Natural killer cell (primary cell): ENCODE measurements at places on chromosomes 3 and 15. TPM values are rescaled to one million over a fixed set of nuclear protein-coding genes. Genes with fewer than 3 reads are reported as not detected.

DNA sequence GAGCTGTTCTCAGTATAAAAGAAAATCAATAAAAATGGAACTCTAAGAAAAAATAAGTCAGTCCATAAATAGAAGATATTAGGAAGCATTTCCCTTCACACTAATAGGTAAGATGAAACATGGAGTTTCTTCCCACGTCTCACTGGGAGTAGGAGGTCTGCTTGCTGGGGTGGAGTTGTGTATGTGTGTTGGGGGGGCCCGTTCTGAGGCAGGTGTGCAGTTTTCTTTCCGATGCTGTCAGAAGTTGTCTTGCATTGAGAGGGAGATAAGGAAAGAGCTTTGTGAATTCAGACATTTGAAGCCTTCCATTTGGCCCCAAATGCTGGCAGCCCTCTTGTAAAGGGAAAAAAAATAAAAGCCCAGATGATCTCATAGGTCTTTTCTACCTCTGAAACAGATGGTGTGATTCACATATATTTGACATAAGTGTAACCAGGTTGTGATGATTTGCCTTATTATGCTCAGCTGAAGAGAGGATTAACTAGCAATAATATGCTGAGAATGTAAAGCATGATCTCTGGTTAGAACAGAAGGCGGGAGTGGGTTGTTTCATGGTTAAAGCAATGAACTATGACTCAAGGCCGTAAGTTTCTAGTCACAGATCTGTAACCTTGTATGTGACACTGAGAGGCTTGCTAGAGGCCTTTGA is 8.8 kb downstream of the RASGRP1 start:
- no peak for DNase-seq

- DNase-seq, result no peak
Observed at GRCh38 chr15:66670175-66670574, 31.9 kb upstream of the SMAD6 start.

- DNase-seq, result no peak
Observed at GRCh38 chr15:101192081-101192480, 59.8 kb downstream of the CHSY1 start.

DNA sequence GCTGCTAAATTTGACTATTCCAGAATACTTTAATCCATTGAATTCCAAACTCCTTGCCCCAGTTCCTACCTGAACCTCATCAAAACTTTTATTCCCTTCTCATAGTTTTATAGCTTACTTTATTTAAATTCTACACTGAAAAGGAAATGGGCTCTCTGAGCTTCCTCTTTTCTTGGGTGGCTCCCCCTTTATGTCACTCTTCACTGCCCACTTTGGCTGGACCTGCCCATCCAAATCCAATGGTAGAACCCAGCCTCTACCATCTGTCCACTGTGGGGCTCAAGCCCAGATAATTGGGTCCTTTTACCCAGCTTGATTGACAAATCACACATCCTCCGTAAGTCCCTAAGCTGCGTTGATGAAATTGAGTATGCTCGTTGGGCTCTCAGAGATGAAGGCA is 216.5 kb downstream of the BBX start:
- no peak for DNase-seq

- no peak for DNase-seq
Observed at GRCh38 chr3:78096488-78097255, 1056.8 kb downstream of the ROBO2 start.

DNA sequence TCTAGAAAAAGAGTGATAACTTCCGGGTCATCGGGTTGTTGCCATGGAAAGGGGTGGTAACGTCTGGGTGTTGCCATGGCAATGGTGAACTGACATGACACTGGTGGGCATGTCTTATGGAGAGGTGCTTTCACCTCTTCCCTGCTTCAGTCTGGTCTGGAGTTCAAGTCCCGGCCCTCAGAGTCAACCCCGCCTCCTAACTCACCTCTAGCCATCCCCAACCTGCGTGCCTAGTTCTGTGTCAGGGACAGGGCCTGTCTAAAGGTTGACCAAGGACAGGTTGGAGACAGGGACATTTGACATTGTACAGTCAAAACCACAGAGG is 96.0 kb downstream of the LSM3 start:
- no peak for DNase-seq

GRCh38 chr3:182393830-182394367 is 399.4 kb upstream of the ATP11B start:
- no peak for DNase-seq

DNA sequence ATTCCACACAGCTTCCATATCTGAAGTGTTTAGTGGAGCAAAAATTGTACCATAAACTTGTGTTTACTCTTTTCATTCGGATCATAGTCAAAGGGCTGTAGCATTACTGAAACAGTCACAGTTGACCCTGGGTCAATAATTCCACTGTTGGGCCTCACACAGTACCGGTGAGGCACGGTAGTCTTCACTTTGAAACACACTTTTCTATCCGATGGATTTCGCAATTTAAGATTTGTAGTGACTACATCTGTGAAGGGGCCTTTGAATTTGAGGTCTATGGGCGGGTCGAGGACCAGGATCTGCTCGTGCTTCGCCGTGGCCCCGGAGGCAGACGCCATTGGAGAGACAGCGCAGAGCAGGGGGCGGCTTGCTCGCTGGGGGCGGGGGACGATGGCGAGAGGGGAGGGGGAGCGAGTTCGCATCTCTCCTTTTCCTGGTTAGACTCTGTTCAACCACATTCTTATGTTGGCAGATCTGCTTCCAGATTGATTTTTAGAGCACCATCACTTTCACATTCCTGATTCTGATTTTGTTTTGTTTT is 19.8 kb downstream of the RLBP1 start:
- DNase-seq, result no peak

DNA sequence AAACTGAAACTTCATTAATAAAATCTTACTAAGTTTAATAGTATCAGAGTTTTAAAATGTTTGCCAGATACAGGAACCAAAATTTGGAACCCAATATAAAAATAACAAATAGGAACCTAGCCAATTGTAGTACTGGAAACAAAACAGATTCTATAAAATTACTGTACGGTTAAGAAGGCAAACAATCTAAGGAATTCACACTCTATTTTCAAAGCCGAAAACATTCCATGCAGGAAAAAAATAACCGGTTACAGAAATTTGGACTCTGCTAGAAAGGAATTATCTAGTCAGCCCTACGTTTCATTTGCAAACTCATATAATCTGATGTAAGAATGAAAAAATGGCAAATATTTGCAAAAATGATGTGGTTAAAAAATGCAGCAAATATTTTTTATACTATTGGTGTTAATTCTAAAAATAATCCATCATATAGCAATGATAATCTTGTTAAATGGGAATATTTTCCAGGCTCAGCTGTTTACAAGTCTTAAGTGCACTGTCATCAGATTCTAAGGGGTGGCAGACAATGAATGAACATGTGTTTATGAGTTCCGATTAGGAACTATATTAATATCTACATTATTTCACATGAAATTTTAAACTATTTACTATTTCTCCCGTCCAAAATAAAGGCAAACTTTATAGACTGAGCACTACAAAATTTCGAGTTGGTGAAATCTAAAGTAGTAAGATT is 58.1 kb downstream of the DCBLD2 start:
- DNase-seq, result no peak

DNA sequence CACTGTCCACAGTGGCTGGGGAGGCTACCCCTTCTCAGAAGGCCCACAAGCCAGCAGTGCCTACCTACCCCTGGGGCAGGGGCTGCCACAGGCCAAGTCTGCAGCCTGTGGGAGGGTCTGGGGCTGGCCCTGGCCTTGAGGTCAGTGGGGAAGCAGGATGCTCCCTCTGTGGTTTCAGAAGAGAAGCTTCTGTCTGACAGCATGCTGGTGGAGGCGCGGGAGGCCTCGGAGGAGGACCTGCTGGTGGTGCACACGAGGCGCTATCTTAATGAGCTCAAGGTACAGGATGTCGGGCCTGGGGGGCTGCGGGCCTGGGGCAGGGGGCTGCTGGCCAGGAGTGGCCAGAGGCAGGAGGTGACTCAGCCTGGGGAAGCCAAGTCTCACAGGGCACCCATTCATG is 3.2 kb downstream of the HDAC11 start:
- DNase-seq, result no peak

GRCh38 chr3:119352863-119353527 is 58.8 kb downstream of the ARHGAP31 start:
- DNase-seq, result no peak

- DNase-seq, result no peak
Observed at GRCh38 chr15:80507131-80507530, 102.9 kb downstream of the ARNT2 start.

GRCh38 chr15:85986741-85987140 is 92.9 kb upstream of the AGBL1 start:
- DNase-seq, result no peak

DNA sequence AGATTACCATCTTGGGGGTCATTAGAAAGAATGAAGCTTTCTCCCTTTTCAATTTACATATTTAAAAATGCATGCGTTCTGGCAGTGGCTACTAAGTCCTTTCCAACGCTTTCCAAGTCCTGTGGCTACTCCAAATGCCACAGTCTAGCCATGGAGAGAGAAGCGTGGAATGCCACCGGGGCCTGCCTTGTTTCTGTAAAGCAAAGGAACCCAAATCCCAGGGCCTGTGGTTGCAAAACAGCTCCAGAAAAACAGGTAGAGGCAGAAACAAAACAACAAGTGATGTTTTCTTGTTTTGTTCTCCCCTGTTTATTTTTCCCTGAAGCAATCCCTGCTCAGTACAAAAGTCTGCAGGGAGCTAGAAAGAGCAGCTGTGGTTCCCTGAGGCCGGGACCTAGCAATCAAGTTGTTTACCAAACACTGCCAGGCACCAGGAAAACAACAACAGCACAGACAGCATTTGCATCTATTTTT is 85.5 kb downstream of the FOXP1 start:
- no peak for DNase-seq

- no peak for DNase-seq
Observed at GRCh38 chr15:83854321-83854720, 200.4 kb downstream of the ADAMTSL3 start.

The RTP4 gene
- total RNA-seq, result 4.2 TPM

The SLC9C1 gene
- not detected for total RNA-seq

The KNL1 gene
- total RNA-seq, result 2.4 TPM

The ANKUB1 gene
- total RNA-seq, result not detected

The GRAMD1C gene
- 3.6 TPM for total RNA-seq

The TGM4 gene
- not detected for total RNA-seq
